H7 (cell line): ENCODE measurements at places on chromosomes 5 and 9. TPM values are rescaled to one million over a fixed set of nuclear protein-coding genes. Genes with fewer than 3 reads are reported as not detected.
A peak's percentile ranks its signal among the peaks of the same experiment; 100 is the strongest.

The PCDHGC3 gene
- total RNA-seq: 27.4 and 31.7 TPM in 2 replicates

The BTNL8 gene
- 0.21 and 0.22 TPM in 2 replicates for total RNA-seq

The ATOX1 gene
- total RNA-seq: 38.9 and 50.9 TPM in 2 replicates

The NDOR1 gene
- 22.2 and 22.7 TPM in 2 replicates for total RNA-seq

The SHISAL2B gene
- 15.4 and 22.5 TPM in 2 replicates for total RNA-seq

The LEAP2 gene
- total RNA-seq: 0.70 and 0.94 TPM in 2 replicates

The SLC35D2 gene
- total RNA-seq: 10.3 and 16.1 TPM in 2 replicates

The SLU7 gene
- 19.8 and 22.3 TPM in 2 replicates for total RNA-seq

DNA sequence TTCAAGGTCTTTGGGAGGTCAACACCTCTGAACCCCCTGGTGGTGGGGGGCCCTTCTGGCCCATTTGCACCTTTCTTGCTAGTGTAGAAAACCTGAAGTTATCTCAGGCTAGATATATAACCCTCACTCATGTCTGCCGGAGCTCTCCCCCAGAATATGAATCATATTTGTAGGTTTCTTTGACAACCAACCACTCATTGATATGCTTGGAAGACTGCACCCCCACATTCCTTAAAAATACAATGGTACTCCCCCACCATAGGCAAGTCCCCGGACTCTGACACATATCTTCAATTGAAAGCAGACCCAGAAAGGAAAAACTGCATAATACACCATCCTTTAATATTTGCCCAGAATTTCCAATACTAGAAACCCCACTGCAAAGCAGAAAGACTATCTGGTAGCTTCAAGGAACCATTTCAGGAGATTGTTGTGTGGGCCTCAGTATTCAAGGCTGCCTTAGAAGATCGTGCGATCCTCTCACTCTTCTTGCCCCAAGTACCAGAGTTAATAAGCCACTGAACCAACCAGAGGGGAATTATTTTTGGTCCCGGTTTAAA lies 978 bp upstream of the UBE2B start:
- DNase-seq: no peak

GRCh38 chr5:6583049-6583880 lies 49.6 kb downstream of the NSUN2 start:
- peak; percentile 97 for DNase-seq

DNA sequence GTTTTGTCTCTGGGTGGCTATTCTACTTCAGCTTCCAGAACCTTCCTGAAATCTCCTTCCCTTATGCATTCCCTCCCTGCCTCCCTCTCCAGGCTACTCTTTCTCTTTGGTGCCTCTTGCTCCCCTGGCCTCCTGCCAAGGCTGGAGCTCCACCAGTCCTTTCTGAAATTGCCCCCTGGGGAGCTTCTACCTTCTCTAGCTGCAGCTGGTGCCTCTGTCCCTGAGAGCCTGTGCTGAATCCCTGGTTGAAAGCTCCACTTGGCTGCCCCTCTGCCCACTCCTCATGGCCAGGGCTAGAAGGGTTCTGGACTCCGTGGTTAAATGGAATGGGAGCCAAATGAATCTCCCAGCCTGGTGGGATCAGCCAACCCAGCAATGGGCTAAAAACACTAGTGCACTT lies 80.1 kb downstream of the COL15A1 start:
- DNase-seq: no peak

DNA sequence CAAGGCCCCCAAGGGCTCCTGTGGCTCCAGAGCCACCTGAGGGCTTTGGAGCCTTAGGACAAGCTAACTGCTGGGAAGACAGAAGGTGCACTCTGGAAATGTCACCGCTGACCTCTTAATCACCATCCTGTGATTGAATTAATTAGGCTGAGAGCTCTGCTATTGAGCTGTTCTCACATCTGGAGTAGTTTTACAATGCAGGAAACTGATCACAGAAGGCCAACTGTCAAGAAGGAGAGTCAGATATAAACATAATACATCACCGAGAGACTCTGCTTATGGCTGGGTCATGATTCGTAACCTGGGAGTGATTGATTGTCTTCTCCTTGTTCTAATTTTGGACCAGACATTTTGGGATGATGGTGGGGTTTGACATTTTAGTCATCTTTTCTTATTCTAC lies 226.1 kb downstream of the SLIT3 start:
- no peak for DNase-seq

- DNase-seq: no peak
These were observed 218.5 kb upstream of the CDH12 start for GRCh38 chr5:23071682-23072081.

- DNase-seq: no peak
These were observed 13.1 kb upstream of the SLC12A7 start for GRCh38 chr5:1125030-1125357.

GRCh38 chr9:137381501-137382443 lies 41.2 kb downstream of the EXD3 start:
- DNase-seq: peak; percentile 62

DNA sequence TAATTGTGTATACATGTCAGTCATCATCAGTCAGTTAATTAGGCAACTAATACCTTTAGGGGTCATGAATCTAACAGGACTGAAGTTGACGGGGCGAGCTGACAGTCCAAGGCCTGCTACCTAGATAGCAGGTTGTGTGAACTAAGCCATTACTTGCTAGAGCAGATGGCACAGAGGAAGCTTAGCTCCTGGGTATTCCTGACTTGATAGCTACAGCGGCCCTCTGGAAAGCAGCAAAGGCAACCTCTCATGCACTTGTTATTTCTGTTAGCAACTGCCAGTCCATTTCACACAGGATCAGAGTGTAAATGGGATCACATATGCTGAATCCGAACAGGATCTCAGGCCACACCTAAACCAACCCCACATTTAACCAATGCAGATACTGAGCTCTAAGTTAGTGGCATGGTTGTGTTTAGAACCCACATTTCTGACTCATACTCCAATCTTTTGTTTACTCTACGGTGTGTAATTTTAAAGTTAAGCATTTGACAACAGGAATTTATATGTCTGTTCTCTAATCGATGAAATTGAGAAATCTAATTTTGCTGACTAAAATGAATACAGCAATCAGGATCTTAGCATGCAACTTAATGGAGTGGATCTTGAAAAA lies 521.3 kb upstream of the ZNF608 start:
- no peak for DNase-seq

DNA sequence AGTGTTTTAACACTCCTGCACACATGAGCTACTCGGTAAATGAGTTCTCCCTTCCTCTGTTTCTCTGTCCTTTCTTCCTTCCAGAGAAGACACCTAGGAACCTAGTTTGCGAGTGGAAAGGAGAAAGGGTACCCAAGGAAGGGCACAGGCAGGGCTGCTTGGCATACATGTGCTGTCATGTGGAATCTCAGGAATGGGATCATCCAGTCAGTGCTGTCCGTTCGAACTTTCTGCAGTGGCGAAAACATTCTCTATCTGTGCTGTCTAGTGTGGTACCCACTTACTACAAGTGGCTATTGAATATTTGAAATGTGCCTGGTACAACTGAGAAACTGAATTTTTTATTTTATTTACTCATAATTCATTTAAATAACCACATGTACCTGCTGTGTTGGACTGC lies 28.0 kb downstream of the NLN start:
- DNase-seq: no peak

GRCh38 chr5:71939452-71940230 lies 167.6 kb upstream of the MAP1B start:
- no peak for DNase-seq

DNA sequence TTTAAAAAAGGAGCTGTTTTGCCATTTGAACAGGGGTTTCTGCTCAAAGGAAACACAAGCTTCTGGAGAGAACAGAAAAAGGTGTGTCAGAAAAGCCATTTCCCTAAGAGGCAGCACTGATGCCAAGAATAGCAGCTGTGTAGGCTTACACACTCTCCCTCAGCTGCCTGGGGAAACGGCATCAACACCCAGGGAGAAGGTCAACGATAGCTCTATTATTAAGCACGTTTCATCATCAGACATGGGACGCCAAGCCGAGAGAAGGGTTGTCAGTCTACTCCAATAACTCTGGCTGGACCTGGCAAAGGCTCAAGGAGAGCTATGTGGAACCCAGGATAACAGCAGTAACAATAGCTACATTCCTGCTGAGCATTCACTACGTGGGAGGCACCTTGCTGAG lies 314.2 kb downstream of the CDK5RAP2 start:
- no peak for DNase-seq

- DNase-seq: peak; percentile 1
These were observed 591.5 kb downstream of the RAB3C start for GRCh38 chr5:59174248-59174844.

DNA sequence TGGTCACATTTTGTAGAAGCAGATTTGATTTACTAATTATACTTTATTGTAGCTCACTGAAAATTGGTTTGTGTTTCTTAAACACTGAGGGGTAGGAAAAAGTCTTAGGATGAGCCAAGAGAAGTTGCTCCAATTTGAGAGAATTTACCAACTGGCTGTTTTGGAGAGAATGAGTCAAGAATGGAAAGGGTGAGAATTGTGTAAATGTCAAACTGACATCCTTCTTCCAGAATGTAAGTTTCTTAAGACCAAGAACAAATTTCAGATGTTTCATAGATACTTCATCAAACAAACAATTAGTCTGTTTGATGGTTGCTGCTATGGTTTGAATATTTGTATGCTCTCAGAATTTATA lies 106.2 kb upstream of the TXNDC8 start:
- no peak for DNase-seq

DNA sequence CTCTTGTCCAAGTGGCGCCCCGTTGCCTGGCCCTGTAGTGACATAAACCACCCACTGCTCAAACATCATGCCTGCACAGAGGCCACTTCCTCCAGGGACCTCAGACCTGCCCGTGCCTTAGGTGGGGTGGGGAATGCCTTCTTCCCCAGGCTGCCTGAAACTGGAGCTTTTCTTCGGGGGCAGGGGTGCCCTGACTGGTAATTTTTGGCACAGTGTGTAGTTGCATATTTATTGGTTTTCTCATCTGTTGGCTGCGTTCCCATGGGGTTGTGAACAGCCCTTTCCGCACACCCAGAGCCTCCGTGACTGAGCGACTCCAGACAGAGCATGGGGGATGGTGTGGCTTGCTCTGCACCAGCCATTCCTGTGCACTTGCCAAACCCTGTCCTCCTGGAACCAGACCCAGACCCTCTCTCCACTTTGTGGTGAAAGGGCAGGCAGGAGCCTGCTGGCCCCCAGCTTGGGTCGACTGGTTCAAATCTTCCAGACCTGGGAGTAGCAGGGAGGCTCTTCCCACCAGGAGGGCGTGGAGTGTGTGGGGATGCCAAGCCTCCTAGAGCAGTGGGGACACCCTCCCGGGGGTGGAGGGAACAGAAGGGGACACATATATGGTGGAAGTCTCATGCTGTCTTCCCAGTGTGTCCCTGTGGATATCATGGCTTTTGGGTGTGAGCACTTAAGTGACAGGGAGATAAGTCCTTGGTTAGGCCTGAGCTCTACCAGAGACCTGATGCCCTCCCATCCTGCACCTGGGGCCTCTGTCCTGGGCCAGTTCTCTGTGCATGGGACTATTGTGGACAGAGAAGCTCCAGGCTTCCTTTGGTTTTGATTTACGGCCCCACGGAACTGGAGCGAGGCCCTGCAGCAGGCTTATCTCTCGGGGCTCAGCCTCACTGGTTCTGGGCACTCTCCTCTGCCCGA lies 39.6 kb downstream of the WNK2 start:
- DNase-seq: no peak

DNA sequence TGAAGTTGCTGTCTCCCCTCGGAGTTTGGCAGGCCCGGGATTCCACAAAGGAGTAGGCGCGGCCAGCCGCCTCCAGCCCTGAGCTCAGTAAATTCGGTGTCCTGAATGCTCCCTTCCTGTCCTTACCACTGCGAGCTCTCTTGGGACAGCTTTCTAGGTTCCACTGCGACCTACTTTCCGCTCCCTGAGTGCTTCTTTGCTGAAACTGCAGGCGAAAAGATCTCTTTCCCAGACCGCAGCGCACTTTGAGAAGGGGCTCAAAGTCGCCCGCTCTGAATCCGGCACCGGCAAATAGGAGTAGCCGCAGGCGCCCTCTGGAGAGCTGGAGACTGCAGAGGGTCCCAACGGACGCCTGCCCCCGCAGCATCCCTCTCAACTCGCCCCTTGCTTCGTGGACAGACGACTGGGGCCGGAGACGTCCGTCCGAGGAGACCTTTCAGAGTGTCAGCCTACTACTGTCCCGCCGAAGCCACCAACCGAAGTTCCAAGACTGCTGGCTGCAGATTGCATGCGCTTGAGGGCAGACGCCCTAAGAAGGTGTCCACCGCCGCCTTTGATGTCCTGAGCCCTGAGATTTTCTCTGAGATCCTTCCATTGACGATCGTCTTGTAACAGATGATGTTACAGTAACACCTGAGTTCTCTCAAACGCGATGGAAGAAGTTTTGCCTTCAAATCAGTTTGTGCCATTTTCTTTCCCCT lies 96.0 kb downstream of the ANXA2R start:
- DNase-seq: peak; percentile 70

- DNase-seq: no peak
These were observed 1.3 kb upstream of the ACTL7A start for GRCh38 chr9:108860764-108861163.

- no peak for DNase-seq
These were observed 504.3 kb downstream of the AGTPBP1 start for GRCh38 chr9:85237478-85237877.

DNA sequence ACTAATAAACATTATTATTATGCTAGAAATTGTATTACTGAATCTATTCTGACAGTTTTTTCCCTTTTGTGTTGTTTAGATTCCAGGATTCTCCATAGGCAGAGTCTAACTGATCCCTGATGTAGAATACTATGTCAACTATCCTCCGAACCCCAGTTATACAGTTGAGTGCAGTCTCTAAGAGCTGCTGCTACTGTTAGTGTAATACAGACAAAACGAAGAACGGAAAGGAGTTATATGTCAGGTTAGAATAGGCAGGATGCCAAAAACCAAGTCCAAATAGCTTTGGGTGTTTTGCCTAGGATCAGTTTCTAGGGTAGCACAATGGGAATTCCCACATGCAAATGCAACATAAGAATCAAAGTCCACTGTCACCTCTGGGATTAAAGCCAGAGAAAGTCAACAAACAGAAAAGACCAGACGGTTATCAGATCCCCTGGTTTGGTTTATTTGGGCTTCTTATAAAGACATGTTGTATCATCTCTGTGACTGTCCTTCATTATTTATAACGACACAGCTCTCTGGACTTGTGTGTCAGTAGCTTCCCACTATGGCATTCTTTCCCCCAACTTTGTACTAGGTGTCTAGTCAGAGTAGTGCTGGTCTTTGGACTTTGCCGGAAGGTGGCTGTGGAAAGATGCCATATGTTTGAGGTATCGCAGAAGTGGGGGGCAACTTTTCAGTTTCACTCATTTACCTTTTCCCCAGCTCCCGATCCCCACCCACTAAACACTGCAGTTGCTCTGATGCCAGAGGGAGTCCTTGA lies 14.9 kb upstream of the TMEM38B start:
- DNase-seq: no peak
